Thoracic aorta (tissue), 2 donors: ENCODE measurements at places on chromosomes 13 and 19.
A peak's percentile ranks its signal among the peaks of the same experiment; 100 is the strongest.

GRCh38 chr13:52736891-52737290, 2.7 kb downstream of the CNMD start:
- DNase-seq: no peak
- no peaks in the 10 kb centered on the region for H3K4me1 ChIP-seq
- no peaks in the 10 kb centered on the region for H3K36me3 ChIP-seq
- H3K27me3 ChIP-seq: no peaks in the 10 kb centered on the region
- H3K27ac ChIP-seq: no peak overlapping the region
- no peak overlapping the region for H3K4me3 ChIP-seq

- H3K27ac ChIP-seq: no peak overlapping the region
- H3K4me1 ChIP-seq: no peaks in the 10 kb centered on the region
- H3K36me3 ChIP-seq: no peaks in the 10 kb centered on the region
- no peak for DNase-seq
- H3K4me3 ChIP-seq: no peak overlapping the region
These were observed 636.7 kb upstream of the GPC6 start for GRCh38 chr13:92589955-92590354.

DNA sequence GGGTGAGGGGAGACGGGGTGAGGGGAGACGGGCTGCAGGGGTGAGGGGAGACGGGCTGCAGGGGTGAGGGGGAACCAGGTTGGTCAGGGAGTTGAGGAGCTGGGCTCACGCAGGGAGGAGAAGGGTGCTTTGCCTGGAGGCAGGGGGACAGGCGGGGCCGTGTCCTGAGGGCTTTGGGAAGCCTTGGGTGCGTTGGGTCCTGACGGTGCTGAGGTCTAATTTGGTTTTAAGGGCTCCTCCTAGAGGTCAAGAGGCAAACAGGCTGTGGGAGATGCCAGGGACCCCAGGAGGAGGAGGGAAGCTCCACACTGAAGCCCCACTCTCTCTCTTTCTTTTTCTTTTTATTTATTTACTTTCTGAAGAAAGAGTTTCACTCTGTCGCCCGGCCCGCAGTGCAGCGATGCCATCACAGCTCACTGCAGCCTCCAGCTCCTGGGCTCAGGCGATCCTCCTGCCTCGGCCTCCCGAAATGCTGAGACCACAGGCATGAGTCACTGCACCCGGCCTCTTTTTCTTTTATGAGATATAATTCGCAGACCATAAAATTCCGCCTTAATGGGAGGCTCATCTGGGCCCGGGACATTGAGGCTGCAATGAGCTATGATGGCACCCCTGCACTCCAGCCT, 9.3 kb upstream of the MISP start:
- no peaks in the 10 kb centered on the region for H3K36me3 ChIP-seq
- H3K4me1 ChIP-seq: no peaks in the 10 kb centered on the region
- H3K27me3 ChIP-seq: no peaks in the 10 kb centered on the region

- H3K27ac ChIP-seq: peak overlapping the region; percentile 49
- H3K27me3 ChIP-seq: no peaks in the 10 kb centered on the region
- H3K36me3 ChIP-seq: no peaks in the 10 kb centered on the region
- peaks cover 6% of the 10 kb centered on the region for H3K4me1 ChIP-seq
These were observed 103.4 kb upstream of the POSTN start for GRCh38 chr13:37701972-37702371.
